ENCODE measurements at places on chromosomes 13 and 19.

DNA sequence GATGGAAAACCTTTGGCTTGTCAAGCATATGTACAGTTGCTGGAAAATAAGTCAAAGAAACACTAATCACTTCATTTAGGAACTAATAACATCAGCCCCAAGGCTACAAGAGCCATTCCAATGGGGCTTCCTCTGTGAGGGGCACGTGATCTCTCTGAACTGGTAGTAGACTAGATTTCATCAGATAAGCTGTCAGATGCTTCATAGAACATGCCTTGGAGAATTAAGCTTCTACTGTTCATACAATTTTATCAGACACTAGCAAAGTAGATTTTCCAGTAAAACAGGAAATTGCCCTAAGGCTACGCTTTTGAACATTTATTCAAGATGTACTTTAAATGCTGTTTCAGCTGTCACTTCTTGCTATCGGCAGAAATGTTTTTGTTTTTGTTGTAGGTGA is 107.8 kb downstream of the EDNRB start:
- no peak for DNase-seq

GRCh38 chr13:26722321-26722720 is 38.3 kb downstream of the GPR12 start:
- no peak for DNase-seq

DNA sequence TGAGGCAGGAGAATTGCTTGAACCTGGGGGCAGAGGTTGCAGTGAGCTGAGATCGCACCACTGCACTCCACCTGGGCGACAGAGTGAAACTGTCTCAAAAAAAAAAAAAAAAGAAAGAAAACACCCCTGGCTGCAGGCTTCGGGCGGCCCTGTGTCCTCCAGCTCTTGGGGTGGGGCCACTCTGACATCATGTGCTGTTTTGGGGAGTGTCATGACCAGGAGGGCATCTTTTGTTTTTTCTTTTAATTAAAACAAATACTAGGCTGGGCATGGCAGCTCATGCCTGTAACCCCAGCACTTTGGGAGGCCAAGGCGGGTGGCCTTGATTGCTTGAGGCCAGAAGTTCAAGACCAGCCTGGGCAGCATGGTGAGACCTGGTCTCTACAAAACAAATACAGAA is 52.1 kb downstream of the KDM4B start:
- DNase-seq, result no peak

DNA sequence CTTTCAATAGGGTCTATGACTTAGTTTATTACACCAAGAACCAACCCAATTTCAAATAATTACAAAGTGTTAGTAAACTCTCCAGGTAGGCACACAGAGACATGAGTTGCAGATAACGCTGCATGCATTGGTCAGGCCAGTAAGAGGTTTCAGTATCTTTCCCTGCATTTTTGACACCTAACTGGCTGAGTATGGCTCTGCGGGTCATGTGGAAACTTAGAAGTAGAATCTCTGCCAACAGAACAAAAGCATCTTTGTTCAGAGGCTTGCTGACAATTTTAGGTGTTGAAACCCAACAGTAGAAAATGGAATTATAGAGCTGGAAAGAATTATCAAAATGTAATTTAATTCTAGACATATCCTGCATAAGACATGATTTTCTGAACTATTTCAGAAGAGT is 25.3 kb downstream of the HTR2A start:
- no peak for DNase-seq

DNA sequence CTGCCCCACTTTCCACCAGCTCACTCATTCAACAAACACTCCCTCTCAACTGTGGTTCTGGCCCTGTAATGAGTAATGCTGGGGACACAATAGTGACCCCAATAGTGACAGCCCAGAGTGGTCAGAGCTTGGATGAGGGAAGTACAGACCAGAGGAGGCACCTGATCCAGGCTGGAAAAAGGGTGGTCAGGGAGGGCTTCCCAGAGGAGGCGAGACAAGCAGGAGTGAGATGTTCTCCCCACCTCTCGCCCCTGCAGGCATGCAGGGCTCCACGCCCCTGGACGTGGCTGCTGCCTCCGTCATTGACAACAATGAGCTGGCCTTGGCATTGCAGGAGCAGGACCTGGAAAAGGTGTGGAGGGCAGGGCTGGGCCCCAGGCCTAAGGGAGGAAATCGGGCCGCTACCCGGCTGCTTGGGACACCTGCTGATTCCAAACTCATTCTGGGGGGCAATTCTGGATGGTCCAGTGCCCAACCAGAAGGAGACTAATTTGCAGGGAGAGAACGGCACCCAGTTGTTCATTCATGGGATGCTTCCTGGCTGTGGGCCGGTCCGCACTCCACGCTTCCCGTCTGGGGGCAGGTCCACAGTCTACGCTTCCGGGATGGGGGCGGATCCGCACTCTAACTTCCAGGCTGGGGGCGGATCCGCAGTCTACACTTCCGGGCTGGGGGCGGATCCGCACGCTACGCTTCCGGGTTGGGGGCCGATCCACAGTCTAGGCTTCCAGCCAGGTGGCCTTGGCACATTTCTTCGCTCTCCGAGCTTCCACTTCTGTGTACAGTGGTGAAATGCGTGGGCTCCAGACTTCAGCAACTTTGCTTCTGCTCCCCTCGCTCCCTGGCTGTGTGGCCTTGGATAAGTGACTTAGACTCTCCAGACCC is 63.4 kb downstream of the RYR1 start:
- no peak for DNase-seq

DNA sequence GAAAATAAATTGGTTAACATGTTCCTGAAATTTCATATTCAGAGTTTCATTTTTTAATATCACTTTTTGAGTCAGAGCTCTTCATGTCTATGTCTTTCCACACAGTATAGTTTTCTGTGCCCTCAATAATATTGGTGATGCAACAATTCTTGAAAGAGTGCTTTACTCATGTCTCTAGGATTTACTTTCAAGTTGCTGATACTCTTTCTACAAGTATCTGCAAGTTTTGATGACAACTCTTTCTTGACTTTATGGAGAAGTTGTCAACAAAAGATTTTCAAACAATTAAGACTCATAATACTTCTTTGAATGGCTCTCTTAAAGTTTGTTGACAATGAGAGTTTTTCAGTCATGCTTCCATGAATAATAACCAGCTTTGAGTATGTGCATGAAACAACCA is 561.7 kb downstream of the DIAPH3 start:
- no peak for DNase-seq

Data from bone marrow (tissue), 2 donors.